Natural killer cell treated with Interleukin-12 subunit alpha and Interleukin-12 subunit beta and Interleukin-15 and Interleukin-18, amount 100 ng/mL, for 72 hours (primary cell): ENCODE measurements at places on chromosomes 2 and 18.
A peak's percentile ranks its signal among the peaks of the same experiment; 100 is the strongest.

GRCh38 chr2:187478719-187479118 lies 30.7 kb upstream of the CALCRL start:
- no peak for DNase-seq
- H3K36me3 ChIP-seq = no peaks in the 10 kb centered on the region
- no peak overlapping the region for H3K27ac ChIP-seq
- no peaks in the 10 kb centered on the region for H3K4me1 ChIP-seq

DNA sequence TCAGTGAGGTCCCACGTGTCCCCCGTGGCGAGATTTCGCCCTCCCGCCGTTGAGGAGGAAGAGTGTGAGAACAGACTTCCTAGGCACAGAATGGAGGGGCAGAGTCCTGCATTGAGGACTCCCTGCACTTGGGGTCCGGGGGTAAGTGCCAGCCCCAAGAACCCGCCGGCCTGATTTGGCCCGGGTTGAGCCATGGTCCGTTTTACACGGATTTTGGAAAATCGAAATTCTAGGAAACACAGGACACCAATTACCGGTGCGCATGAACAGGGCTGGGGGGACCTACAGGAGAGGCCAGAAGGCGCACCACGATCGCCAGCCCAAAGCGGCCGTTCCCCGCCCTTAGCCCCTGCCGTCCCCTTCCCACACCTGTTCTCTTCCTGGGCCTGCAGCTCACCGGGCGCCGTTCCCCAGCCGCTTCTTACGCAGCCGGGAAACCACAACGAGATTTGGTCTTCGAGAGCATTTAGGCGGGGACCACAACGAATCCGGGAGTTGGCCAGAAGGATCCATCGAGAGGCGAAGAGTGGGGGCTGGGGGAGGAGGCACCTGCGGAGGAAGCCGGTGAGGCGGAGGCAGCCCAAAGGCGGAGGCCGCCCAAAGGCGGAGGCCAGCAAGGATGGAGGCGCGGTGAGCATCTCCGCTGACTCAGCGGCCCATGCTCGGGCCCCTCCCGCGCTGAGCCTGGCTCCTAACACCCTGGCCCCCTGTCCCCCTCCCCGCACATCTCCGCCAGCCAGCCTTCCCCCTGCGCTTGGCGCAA lies 464 bp upstream of the TLX2 start:
- H3K27ac ChIP-seq = no peak overlapping the region
- H3K27me3 ChIP-seq = peaks cover 37% of the 10 kb centered on the region
- H3K36me3 ChIP-seq = no peaks in the 10 kb centered on the region
- peaks cover 17% of the 10 kb centered on the region for H3K4me1 ChIP-seq

- H3K4me1 ChIP-seq = peaks cover 65% of the 10 kb centered on the region
- no peaks in the 10 kb centered on the region for H3K27me3 ChIP-seq
- H3K4me3 ChIP-seq = no peak overlapping the region
These were observed 56.6 kb downstream of the INPP4A start for GRCh38 chr2:98501223-98501622.

DNA sequence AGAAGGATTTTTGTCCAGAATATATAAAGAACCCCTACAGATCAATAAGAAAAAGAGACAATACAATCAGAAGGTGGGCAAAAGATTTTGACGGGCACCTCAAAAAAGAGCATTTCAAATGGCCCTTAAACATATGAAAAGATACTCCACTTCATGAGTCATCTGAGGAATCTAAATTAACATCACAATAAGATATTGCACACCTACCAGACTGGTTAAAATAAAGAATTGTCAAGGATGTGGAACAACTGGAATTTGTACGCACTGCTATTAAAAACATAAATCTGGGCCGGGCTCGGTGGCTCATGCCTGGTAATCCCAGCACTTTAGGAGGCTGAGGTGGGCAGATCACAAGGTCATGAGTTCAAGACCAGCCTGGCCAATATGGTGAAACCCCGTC lies 17.0 kb upstream of the NCOA1 start:
- no peak overlapping the region for H3K4me3 ChIP-seq
- no peak for DNase-seq
- no peaks in the 10 kb centered on the region for H3K27me3 ChIP-seq
- no peaks in the 10 kb centered on the region for H3K4me1 ChIP-seq
- no peaks in the 10 kb centered on the region for H3K36me3 ChIP-seq

- DNase-seq = peak; percentile 64
- H3K4me3 ChIP-seq = no peak overlapping the region
- no peaks in the 10 kb centered on the region for H3K4me1 ChIP-seq
- no peaks in the 10 kb centered on the region for H3K36me3 ChIP-seq
- no peak overlapping the region for H3K27ac ChIP-seq
- H3K27me3 ChIP-seq = peaks cover 25% of the 10 kb centered on the region
These were observed 23.5 kb upstream of the C18orf32 start for GRCh38 chr18:49510393-49511115.

- H3K4me3 ChIP-seq = no peak overlapping the region
- peaks cover 2% of the 10 kb centered on the region for H3K27me3 ChIP-seq
- H3K36me3 ChIP-seq = no peaks in the 10 kb centered on the region
These were observed 1249.2 kb upstream of the ZEB2 start for GRCh38 chr2:145769011-145769716.

- H3K27me3 ChIP-seq = peaks cover 24% of the 10 kb centered on the region
- no peak overlapping the region for H3K4me3 ChIP-seq
- DNase-seq = no peak
- no peak overlapping the region for H3K27ac ChIP-seq
- no peaks in the 10 kb centered on the region for H3K4me1 ChIP-seq
These were observed 112.4 kb downstream of the DNER start for GRCh38 chr2:229601936-229602335.

- no peak overlapping the region for H3K27ac ChIP-seq
- H3K4me1 ChIP-seq = no peaks in the 10 kb centered on the region
- no peaks in the 10 kb centered on the region for H3K36me3 ChIP-seq
- no peak for DNase-seq
- H3K4me3 ChIP-seq = no peak overlapping the region
These were observed 861.8 kb downstream of the BCL11A start for GRCh38 chr2:59691518-59692190.

DNA sequence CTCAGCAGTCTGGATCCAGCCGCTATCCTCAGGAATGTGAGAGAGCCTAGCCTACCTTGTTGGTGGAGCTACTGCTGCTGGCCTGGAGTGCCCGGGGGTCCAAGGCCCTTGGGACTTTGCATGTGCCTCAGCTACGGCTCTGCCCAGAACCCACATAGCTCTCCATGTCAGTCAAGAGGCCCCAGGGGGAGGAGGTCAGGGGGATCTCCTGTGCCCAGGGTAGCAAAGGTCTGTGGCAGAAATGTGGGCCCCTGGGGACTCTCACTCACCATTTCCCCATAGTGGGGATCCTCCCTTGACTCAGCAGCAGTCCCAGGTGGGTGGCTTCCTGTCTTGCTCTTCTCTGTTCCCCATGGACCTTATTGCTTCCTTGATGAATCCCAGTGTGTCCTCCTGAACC lies 342.7 kb upstream of the CHAC2 start:
- no peaks in the 10 kb centered on the region for H3K27me3 ChIP-seq
- H3K36me3 ChIP-seq = no peaks in the 10 kb centered on the region
- H3K27ac ChIP-seq = no peak overlapping the region
- H3K4me3 ChIP-seq = no peak overlapping the region
- no peaks in the 10 kb centered on the region for H3K4me1 ChIP-seq

DNA sequence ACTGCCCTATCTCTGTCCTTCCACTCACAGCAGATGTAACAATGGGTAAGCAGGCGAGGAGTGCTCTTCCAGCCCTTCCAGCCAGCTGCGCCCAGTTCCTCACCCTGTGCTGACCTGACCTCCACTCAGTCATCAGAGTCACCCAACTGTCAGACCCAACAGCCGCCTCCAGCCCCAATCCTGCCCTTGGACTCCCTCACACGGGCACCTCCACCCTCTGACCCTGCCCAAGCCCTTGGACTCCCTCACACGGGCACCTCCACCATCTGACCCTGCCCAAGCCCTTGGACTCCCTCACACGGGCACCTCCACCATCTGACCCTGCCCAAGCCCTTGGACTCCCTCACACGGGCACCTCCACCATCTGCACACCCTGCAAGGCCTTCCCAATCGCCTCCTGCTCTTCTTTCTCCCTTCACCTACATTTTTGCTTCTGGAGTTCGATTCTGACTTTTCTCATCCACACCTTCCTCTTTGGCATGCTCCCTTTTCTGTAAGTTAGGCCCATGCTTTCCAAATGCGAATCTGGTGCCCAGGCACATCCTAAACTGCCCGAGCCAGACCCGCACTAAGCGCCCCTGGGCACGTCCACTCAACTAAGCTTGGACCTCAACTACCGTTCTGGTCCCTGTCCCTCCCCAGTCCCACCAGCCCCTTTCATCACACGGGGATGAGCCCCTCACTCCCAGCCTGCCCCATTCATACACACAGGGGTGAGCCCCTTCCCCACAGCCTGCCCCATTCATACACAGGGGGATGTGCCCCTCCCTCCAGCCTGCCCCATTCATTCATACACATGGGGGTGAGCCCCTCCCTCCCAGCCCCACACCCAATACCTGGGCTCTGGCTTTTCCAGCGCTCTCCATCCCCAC lies 15.9 kb downstream of the EIPR1 start:
- no peak overlapping the region for H3K4me3 ChIP-seq
- no peak for DNase-seq
- no peaks in the 10 kb centered on the region for H3K36me3 ChIP-seq
- peak overlapping the region; percentile 33 for H3K27ac ChIP-seq

- peaks cover 14% of the 10 kb centered on the region for H3K36me3 ChIP-seq
- H3K4me1 ChIP-seq = no peaks in the 10 kb centered on the region
- no peaks in the 10 kb centered on the region for H3K27me3 ChIP-seq
- no peak for DNase-seq
These were observed 85.5 kb downstream of the PIGN start for GRCh38 chr18:62101321-62101721.

DNA sequence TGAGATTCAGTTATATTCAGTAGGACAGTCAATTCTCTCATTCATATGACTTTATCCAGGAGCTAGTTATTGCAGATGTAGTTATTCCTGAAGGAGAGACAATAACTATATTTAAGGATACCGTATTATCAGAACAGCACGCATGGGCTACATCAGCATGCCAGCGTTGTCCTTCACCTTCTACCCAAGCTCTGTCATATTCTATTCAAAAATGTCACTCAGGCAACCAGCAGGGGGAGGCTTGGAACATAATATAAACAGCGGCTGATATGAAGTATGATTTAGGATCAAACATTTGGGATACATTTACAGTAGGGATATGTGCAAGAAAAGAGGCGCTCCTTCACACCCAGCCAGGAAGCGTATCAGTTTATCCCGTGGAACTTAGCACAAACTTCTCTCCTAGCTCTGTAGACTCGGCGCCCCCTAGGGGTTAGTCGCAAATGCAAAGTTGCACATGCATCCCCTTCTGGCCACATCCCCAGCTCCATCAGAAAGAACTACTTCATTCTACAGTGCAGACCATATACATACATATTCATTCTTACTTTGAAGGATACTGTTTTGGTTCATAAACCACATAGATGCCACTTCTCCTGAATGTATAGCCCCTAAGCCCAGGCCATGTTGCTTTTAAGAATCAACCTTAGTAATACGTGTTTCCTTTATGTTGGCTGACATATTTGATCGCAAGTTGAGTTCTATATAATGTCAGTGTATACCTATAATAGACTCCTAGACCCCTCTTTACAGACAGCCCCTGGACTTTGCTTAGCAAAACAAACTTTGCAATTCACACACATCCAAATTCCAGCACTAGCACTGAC lies 759.4 kb downstream of the ADCYAP1 start:
- no peaks in the 10 kb centered on the region for H3K27me3 ChIP-seq
- H3K4me1 ChIP-seq = no peaks in the 10 kb centered on the region
- no peak overlapping the region for H3K4me3 ChIP-seq
- no peak for DNase-seq
- H3K36me3 ChIP-seq = peaks cover 2% of the 10 kb centered on the region

- H3K36me3 ChIP-seq = no peaks in the 10 kb centered on the region
- H3K27ac ChIP-seq = no peak overlapping the region
- no peaks in the 10 kb centered on the region for H3K4me1 ChIP-seq
- no peak overlapping the region for H3K4me3 ChIP-seq
These were observed 161.9 kb upstream of the EPAS1 start for GRCh38 chr2:46135228-46135855.

GRCh38 chr2:44562737-44563136 lies 201.0 kb downstream of the CAMKMT start:
- no peaks in the 10 kb centered on the region for H3K4me1 ChIP-seq
- H3K36me3 ChIP-seq = no peaks in the 10 kb centered on the region
- no peaks in the 10 kb centered on the region for H3K27me3 ChIP-seq
- H3K27ac ChIP-seq = no peak overlapping the region

DNA sequence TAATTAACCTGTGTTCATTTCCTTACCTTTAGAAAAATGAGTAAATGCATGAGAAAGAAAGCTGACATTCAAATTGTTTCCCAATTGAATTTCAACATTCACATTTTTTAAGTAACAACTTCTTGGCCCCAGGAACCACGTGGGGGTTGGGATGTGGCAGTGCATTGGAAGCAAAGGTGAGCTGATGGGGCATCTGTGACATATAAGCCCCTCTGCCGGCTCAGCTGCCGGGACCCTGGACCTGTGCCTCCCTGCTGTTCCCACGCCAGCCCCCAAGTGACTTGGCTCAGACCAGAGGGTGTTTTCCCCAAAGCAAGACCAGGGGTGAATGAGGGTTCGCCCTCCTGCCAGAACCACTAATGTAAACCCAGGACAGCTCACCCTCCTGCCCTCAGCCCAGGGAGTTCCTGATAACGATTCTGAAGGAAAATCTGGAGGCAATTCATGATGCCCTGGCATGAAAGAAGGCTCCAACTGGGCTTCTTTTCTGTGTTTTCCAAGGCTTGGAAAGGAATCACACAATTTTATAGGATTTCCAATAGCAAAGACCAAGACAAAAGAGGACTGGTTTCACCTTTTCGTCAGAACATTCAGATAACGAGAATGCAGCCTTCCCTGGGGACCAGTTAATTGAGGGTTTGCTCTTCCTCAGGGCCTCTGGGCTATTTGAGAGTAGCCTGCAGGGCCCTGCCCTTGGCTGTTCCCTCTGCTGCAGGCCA lies 193.2 kb upstream of the TWIST2 start:
- no peaks in the 10 kb centered on the region for H3K36me3 ChIP-seq
- no peaks in the 10 kb centered on the region for H3K4me1 ChIP-seq
- peaks cover 21% of the 10 kb centered on the region for H3K27me3 ChIP-seq
- no peak overlapping the region for H3K27ac ChIP-seq

DNA sequence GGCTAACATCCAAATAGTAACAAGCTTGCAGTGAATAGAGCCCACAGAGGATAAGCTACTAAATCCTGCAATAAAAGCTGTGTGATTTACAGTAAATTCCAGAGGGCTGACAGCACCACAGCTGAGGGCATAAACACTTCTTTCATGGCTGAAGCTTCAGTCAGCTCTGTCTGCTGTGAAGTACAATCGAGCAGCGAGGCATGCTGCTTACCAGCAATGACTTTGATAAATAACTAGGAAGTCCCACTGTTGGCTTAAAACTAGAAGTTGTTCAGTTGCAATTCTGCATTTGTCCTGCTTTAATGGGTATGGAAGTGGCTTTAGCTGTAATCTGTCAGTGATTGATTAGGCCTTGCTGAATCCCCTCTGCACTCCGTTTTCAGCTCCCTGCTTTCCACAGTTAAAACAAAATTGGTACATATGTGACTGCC lies 65.2 kb upstream of the FIGN start:
- H3K36me3 ChIP-seq = no peaks in the 10 kb centered on the region
- H3K4me3 ChIP-seq = no peak overlapping the region
- H3K4me1 ChIP-seq = no peaks in the 10 kb centered on the region
- no peak for DNase-seq
- H3K27ac ChIP-seq = no peak overlapping the region
- no peaks in the 10 kb centered on the region for H3K27me3 ChIP-seq
